ENCODE measurements at places on chromosomes 16 and 17.

- no peak for DNase-seq
Measured at GRCh38 chr16:62872339-62872738, 836.1 kb upstream of the CDH8 start.

GRCh38 chr17:75996665-75997590, 3.7 kb upstream of the CDK3 start:
- DNase-seq = peak; percentile 78

DNA sequence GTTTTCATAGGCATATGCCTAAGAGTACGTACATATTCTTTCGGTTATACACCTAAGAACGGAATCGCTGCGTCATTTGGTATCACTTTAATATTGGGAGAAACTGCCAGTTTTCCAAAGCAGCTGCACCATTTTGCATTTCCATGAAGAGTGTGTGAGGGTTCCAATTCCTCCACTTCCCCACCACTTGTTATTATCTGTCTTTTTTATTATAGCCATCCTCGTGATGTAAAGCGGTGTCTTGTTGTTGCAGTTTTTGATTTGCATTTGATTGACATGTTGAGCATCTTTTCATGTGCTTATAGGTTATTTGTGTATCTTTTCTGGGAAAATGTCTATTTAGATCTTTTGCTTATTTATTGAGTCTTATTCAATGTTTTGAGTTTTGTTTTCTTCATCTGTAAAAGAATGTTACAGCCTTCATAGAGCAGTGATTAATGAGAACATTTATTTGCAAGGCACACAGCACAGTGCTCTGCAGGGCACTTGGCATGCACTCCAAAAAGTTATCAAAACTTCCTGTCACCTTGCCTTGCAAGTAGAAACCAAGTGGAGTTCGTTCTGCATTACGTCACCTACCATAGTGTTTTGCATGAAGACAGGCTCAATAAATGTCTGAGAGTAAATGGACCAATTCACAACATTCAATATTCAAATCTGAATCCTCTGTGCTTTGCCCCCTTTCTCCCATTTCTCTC, 26.6 kb upstream of the ST6GALNAC1 start:
- DNase-seq = no peak

DNA sequence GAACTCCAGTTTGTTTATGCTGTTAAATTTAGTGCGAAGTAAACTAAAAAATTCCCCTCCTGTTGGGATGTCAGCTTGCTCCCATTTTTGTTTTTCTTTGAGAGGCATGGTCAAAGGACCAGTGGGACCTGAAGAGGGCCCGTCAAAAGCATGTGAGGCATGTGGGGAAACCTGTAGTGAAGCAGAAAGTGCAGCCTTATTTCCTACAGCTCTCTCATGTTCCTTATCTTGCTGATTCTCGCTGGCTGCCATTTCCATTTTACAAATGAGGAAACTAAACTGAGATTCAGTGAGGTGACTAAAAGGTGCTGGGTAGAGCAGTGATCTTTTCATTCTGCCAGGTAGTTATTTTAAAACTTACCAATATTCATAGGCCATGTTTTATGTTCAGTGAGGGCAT, 27.1 kb downstream of the EPN2 start:
- no peak for DNase-seq

DNA sequence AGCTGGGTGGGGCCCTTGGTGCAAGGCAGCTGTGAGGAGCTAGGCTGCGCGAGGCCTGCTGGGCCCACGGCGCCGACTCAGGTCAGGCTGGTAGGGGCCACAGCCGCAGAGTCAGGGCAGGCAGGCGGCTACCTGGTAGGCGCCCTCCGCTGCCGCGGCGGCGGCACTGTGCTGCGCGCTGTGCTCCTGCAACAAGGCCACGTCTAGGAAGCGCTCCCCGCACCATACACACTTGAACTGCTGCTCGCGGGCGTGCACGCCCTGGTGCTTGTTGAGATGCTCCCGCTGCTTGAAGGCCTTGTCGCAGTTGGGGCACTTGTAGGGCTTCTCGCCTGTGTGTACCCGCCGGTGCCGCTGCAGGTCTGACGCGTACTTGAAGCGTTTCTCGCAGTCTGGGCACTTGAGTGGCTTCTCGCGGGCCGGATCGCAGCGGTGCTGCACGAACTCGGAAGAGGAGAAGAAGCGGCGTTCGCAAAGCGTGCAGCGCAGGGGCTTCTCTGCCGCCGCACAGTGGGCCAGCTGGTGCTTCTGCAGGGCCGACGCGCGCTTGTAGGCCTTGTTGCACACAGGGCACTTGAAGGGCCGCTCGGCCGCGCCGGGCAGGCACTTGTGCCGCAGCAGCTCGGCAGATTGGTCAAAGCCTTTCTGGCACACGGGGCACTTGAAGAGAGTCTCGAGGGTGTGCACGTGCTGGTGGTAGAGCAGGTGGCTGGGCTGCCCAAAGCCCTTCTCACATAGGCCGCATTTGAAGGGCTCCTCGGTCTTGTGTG, 3.9 kb downstream of the ZNF319 start:
- no peak for DNase-seq

GRCh38 chr16:55056585-55057401, 126.1 kb downstream of the IRX5 start:
- no peak for DNase-seq

- DNase-seq = no peak
Measured at GRCh38 chr16:67176662-67177061, 6.3 kb downstream of the NOL3 start.

DNA sequence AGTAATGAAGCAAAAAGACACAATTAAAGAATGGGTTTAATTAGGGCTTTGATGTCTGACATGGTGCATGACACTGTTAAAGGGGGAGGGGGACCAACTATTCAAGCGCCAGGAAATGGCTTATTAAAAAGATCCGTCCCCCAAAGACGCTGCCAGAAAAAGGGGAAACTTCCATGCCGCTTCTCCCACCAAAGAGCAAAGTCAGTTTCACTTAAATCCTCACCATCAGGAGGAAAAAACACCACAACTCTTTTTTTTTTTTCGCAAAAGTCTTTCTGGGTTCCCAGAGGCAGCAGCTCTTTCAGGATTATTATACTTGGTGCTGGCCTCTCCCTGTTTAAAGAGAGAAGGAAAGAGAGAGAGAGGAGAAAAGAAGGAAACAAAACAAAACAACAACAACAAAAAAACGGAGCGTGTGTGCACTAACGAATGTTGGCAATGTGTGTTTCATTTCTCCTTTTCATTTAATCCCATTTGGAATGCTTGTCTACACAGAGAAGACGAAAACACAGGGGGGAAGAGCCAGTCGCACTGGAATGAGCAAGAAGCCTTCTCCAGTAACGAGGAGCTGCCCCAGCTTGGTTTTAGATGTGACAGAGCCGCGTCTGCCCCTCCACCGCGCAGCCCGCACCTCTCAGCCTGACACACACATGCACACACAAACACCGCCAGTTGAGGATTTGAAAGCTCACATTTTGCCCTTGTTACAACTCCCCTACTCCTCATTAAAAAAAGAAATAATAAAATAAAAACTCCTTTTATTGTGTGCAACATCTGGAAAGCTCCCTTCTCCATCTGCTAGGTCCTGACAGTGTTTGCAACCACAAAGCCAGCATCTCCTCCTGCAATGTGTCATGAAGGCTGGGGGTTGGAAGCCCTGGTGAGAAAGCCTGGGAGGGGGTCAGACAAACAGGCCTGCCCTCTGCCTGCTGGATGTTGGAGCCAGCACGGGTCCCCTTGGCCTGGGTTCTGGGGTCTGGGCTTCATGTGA, 32.7 kb upstream of the AXIN2 start:
- no peak for DNase-seq

DNA sequence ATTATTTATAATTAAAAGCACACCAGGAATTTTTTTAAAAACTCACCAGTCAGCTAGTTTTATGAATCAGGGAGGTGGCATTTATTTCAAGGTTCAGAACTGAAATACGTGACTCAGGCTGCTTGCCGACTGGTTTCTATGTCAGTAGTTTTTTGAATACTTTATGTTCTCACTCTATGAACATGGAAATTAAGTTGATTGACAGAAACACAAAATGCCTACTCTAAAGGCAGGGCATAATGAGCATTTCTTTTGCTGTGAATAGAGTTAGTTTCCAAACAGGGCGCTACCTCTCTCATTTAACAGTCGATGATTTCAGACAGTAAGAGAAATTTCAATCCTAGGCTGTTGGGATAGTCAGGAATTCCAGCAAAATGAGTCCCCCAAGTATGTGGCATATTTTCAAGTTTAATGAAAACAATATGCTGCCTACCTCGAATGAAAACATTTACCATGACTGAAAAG, 6.7 kb downstream of the HS3ST3B1 start:
- DNase-seq = no peak

Data from HTR-8/SVneo (cell line).